ENCODE measurements at places on chromosomes 1 and 21. TPM values are rescaled to one million over a fixed set of nuclear protein-coding genes. Genes with fewer than 3 reads are reported as not detected.
A peak's percentile ranks its signal among the peaks of the same experiment; 100 is the strongest.

- peak; percentile 66 for DNase-seq
These were observed 383.5 kb downstream of the OMA1 start for GRCh38 chr1:58162952-58163550.

DNA sequence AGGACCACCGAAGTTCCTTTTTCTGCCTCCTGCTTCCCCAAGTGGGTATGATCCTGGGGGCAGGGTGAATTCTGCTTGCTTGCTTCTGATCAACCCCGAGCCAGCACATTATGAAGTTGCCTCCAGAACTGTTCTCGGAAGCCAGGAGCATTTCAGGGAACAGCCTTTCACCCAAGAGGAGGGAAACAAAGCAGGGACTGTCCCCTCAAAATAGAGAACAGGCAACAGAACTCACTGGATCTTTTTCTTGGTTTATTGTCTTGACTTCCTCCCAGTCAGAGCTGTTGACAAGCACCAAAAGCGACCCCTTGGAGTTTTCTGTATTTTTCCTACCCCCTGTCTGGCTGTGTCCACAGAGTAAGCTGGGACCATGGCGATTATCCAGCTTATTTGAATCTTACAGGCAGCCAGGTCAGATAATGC, 258.3 kb upstream of the SGIP1 start:
- DNase-seq, result no peak

DNA sequence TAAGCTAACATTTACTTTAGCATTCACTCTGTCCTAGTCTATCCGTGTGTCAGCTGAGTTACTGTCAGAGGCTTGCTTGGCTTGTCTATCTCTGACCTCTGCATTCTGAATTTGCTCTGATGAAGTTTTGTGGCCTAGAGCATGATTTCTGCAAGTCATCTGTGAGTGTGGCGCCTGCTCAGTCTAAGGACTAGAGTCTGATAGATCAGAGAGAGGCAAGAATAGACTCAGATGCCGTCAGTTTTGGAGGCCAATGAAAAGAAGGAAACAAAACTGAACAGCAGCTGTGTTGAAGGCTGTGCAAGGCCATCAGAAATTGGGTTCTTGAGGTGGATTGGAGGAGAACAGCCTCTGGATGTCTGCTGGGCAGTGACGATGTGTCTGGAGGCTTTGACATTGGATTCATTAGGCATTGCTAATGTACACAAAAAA, 573.1 kb downstream of the USP25 start:
- DNase-seq, result no peak

DNA sequence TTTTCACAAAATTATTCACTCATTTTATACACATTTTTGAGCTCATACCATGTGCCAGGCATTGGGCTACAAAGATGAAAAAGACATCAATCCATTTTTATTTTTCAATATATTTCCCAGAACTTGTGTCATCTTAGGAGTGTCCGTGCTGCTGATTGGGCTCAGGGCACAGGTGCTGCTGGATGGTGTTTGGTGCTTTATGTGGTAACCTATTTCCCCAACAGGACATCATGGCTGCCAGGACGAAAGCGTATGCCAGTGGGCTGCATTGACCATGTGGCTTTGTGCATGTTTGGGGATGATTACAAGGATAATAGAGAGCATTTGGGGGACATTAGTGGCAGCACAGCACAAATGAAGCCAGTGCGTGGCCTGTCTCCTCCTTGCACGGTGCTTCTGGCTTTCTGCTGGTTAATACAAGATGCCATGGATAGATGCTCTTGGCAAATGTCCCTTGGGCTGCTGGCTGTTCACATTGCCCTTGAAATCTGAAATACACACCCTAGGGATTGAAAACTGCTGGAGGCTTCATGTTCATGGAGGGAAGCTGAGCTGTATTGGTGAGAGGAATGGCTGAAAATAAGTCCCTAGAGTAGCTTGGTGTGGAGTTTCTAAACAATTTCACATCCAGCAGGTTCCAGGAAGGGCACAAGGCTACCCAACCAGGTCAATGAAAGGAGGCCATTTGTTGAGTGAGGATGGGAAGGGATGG, 52.3 kb downstream of the TENT5C start:
- DNase-seq, result no peak

DNA sequence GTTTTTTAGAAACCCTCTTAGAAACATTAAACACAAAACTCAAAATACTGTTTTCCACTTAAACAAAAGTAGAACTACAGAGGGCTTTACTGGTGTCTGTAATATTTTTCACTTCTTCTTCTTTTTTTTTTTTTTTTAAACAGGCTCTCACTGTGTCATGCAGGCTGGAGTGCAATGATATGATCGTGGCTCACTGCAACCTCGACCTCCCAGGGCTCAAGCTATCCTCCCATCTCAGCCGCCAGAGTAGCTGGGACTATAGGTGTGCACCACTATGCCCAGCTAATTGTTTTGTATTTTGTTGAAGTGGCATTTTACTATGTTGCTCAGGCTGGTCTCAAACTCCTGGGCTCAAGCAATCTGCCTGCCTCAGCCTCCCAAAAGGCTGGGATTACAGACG, 194.8 kb downstream of the DAB1 start:
- no peak for DNase-seq

Gene WNT9A
- not detected for total RNA-seq

DNA sequence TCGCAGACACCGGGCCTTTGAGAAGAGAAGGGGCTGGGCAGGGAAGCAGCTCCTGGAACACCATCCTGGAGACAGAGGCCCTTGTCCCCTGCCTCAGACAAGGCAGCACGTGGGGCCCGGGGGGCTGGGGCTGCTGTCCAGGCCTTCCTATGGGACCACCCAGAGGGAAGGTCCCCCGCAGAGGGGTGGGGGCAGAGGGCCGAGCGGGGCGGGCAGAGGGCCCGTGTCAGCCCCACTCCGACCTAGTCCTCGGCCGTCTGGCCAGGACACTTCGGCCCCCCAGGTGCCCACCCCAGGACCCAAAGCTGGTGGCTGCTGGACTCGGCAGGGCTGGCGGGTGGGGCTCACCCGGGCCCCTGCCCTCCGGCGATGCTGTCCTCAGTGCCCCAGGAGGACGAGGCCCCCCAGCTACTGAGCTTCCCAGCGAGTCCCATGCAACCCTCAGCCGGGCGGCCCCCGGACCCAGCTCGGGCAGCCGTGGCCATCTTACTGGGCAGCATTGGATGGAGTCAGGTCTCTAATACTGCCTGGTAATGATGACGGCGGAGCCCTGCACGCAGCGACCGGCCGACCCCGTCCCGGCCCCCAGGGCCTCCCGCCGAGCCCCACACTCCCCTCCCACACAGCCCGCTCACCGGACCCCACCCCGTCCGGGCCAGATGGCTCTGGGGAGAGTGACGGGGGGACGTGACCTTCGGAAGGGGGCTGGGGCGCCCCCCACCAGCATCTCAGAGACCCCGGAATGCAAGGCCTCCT, 6.9 kb upstream of the TTLL10 start:
- peak; percentile 51 for DNase-seq

GRCh38 chr1:15303935-15304334, 56.9 kb downstream of the FHAD1 start:
- DNase-seq, result no peak

Gene CLCA4
- 0.36 TPM for total RNA-seq

- DNase-seq, result peak; percentile 63
These were observed 388.8 kb downstream of the NTNG1 start for GRCh38 chr1:107529511-107530149.

DNA sequence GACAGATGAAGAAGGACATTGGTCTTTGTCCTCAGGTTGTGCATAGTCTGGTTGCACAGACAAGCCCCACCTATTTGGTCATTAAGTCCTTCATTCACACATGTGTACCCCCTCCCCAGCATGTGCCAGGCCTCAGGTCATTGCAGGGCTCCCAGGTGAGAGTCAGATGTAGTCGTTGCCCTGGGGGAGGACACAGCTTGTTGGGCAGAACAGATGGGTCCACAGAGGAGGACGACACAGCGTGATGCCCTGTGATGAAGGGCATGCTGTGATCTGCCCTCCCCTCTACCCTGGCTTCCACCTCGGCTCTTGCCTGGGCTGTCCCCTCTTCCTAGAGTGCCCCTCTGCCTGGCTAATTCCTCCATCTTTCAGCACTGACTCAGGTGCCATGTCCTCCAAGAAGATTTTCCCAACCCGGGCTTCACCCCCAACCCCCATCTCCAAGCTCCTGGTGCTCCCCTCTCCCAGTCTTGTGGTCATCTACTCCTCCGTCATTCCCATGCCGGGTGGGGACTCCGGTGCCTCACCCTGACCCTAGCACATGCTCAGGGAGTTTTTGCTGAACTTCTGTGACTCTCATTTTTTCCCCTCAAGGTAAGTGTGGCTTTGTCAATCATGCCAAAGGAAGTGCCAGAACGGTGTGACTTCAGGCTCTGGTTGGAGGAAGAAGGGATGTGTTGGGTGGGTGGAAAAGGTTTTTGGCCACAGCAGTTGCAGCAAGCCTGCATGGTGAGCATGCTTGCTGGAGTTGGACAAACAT, 220.5 kb downstream of the FOXD2 start:
- DNase-seq, result no peak

- peak; percentile 15 for DNase-seq
These were observed 69.6 kb upstream of the C1orf105 start for GRCh38 chr1:172350856-172351255.

- no peak for DNase-seq
These were observed 229.3 kb downstream of the CAMTA1 start for GRCh38 chr1:7014640-7014930.

Gene SYNC
- total RNA-seq, result 0.65 TPM

GRCh38 chr1:191866155-191866554, 292.1 kb upstream of the RGS18 start:
- no peak for DNase-seq

Gene RNF223
- total RNA-seq, result 16.2 TPM

DNA sequence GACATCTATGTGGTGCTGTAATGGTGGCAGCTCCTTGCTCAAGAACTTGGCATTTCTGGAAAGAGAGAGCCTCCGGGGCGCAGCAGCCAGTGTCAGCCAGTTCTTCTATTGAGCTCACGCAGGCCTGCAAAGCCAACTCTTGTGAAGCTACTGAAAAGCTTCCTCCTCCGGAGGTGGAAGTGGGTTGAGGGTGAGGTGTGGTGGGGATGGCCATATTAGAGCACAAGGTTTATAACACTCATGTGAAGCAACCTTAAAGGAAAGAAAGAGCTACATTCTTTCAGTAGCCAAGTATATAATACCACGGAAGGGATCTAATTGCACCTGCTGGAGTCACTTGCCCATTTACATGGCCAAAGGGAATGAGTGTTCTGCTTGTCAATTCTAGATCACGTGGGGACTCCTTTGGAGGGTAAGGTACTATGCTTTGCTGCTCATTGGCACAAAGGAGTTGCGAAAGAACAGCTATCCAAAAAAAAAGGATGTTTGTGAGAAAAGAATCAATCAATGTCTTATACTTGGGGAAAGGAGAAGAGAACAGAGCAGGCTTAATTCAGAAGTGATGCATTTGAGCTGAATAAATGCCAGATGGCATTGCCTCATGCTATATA, 18.3 kb upstream of the MAP10 start:
- no peak for DNase-seq

Gene NPPA
- not detected for total RNA-seq

DNA sequence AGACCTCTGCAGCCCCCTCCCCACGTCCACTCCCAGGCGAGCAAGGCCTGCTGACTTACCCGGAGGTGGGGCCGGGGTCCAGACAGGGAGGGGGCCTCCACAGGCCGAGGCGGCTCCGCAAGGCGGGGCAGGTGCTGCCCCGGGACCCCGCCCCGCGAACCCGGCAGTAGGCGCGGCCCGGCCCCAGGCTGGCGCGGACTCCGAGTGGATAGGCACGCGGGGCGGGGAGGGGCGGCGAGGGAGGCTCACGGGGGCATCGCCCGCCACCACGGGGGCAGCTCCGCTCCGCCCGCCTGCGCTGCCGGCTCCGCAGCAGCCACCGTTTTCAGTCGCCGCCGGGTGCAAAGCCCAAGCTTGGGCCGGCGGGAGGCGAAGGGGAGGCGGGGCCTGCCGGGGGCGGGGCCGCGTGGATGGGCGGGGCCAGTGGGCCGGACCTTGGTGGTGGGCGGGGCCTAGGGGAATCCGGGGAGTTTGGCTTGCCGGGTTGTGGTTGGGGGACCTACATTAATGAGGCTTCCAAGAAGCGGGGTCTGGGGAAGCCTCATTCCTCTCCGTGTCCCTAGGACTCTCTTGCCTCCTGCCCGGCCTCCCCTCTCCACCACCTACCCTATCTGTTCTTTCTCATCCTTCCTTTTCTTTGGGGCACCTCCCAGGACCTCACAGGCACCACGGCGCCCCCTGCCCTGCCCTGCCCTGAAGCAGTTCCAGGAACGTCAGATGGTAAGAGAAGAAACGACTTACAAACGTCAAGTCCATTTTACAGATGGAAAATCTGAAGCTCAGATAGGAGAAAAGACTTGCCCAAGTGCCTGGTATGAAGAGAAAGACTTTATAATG, at the start of gene RIMS3:
TSS of gene RIMS3 (minus strand) at position 348 of the 837 bp plus-strand sequence. CDS start 23,757 bp downstream, outside the sequence.
- peak; percentile 63 for DNase-seq

Gene PMF1
- 122 TPM for total RNA-seq

Gene FCGR3B
- not detected for total RNA-seq

Gene RNU1-2
- total RNA-seq, result under 0.01 TPM

Gene ANGPTL3
- not detected for total RNA-seq

GRCh38 chr1:7967651-7968050, 6.1 kb downstream of the PARK7 start:
- no peak for DNase-seq

Gene FCAMR
- total RNA-seq, result 0.03 TPM

Gene SH2D5
- 3.6 TPM for total RNA-seq

DNA sequence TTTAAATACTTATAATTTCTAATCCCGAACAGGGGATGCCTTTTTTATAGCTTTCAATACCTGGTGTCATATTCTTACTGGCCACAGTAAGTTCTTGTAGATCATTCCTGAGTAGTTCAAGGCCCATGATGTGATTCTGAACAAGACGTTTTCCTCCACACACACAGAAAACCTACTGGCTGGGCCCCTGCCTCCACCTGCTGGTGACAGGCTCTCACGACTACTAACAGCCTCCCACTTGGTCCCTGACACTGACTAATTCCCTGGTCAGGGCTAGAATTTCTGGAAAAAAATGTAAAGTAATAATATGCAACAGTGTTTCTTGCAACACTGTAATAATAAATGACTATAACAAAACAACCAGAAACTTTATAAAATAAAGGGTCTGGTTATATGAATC, 50.4 kb upstream of the RIPK4 start:
- DNase-seq, result peak; percentile 75

- DNase-seq, result no peak
These were observed 47.3 kb downstream of the LPGAT1 start for GRCh38 chr1:211783266-211783665.

DNA sequence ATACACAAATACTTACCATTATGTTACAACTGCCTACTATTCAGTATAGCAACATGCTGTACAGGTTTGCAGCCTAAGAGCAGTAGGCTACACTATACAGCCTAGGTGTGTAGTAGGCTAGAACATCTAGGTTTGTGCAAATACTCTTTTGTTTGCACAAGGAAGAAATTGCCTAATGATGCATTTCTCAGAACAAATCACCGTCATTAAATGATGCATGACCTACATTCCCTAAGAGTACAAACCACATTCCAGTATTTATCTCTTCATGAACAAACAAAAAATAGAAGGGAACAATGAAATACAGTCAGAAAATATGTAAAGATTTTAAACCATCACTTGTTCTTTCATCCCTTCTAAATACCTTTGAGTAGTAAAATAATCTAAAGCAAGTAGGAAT, 109.7 kb upstream of the HP1BP3 start:
- DNase-seq, result peak; percentile 47

Measured in HT-29 (cell line).